ENCODE measurements at places on chromosomes 5 and 9.

GRCh38 chr5:61974680-61975079, 331.3 kb upstream of the KIF2A start:
- no peak for DNase-seq

DNA sequence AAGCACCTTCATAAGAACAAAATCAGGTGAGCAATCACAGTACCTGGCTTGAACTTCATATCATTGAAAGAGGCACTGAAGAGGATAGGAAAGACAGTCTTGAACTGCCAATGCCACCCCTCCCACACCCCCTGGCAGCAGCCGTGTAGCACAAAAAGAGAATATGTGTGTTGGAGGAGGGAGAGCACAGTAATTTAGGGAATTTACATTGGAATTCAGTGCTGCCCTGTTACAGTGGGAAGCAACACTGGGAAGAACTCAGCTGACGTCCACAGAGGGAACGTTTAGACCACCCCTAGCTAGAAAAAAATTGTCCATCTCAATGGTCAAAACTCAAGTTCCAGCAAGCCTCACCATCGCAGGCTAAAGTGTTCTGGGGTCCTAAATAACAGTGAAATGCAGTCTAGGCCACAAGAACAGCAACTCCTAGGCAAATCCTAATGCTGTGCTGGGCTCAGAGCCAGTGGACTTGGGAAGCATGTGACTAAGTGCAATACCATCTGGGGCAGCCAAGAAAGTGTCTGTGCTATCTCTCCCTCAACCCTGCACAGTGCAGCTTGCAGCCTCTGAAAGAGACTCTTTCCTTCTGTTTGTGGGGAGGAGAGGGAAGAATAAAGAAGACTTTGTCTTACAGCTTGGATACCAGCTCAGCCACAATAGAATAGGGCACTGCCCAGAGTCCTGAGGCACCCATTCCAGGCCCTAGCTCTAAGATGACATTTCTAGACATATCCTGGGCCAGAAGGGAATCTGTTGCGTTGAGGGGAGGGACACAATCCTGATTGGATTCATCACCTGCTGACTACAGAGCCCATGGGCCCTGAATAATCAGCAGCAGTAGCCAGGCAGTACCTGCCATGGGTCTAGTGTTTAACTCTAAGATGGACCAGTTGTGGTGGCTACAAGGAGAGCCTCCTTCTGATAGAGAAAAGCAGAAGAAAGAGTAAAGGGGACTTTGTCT, 62.1 kb upstream of the VLDLR start:
- no peak for DNase-seq

DNA sequence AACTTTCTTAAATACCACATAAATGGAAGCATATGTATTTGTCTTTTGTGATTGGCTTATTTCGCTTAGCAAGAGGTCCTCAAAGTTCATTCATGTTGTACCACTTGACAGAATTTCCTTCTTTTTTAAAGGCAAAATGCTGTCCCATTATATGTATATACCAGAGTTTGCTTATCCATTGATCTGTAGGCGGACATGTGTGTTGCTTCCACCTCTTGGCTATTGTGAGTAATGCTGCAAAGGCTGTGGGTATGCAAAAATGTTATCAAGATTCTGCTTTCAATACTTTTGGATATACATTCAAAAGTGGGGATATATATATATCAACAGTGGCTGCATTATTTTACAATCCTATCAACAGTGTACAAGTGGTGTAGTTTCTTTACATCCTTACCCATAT, 271.0 kb downstream of the PRR16 start:
- no peak for DNase-seq

DNA sequence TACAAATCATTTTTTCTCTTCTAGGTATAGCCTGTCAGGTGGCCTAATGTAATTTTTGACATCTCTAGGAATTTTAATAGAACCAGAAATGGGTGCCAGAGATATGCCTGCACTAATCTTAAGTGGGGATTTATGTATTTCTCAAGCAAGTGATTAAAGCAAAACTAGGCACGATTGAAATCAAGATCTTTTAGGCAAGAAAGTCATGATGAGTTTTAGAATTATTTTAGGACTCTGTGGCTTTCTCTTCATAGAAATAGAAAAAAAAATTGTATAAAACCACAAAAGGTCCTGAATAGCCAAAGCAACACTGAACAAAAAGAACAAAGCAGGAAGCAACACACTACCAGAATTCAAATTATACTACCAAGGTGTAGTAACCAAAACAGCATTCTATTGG, 952 bp upstream of the AMACR start:
- no peak for DNase-seq

- no peak for DNase-seq
Measured at GRCh38 chr5:53983568-53984460, 326.6 kb downstream of the ARL15 start.

- no peak for DNase-seq
Measured at GRCh38 chr5:76365561-76365960, 37.5 kb upstream of the IQGAP2 start.

GRCh38 chr9:86242071-86242470, 17.4 kb downstream of the C9orf153 start:
- no peak for DNase-seq

GRCh38 chr5:171580502-171581265, 161.2 kb downstream of the FGF18 start:
- DNase-seq = no peak

DNA sequence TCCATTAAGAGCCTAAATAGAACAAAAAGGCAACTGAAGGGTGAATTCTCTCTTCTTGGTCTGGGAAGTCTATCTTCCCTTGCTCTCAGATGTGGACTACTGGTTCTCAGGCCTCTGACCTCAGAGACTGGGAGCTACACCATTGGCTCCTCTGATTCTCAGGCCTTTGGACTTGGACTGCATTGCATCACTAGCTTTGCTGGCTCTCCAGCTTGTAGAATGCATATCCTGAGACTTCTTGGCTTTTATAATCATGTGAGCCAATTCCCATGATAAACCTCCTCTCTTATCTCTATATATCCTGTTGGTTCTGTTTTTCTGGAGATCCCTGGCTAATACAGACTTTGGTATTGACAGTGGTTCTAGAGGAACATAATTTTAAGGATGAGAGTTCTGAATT, 89.8 kb downstream of the PSAT1 start:
- no peak for DNase-seq

DNA sequence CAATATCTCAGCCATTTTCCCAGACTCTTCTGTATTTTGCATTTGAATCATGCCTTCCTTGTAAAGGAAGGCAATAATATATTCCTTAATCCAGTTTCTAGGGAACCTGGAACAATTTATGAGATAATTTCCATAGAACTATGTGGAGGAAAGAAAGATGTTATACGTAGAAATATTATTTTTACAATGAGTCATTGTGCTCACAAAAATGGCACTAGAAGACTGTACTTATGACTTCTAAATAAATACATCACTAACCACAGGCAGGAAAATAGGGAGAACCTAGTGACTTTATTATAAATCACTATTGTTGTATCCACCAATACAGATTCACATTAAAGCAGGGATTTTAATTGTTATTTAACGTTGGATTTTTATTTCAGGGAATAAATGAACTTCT, 87.6 kb downstream of the FBXO38 start:
- DNase-seq = no peak

DNA sequence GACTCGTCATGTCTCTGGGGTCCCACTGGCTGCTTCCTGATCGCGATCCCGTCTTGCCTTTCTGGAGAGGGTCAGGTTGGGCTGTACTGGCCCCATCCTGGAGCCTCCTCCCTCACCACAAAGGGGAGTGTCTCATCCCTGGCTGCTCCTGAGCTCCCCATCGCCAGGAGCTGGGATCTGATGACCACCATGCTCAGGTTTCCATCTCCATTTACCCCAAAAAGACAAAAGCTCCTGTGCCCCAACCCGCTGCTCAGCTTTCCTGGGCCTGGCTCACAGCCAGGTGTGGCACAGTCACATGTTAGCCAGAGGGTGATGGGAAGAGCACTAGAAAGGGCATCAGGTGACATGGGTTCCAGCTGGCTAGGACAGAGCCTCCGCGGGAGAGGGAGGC, 47.3 kb upstream of the CDKN2AIPNL start:
- no peak for DNase-seq

- peak; percentile 59 for DNase-seq
Measured at GRCh38 chr5:54243483-54244080, 66.8 kb downstream of the ARL15 start.

- no peak for DNase-seq
Measured at GRCh38 chr5:169071-169727, 22.1 kb upstream of the LRRC14B start.

- DNase-seq = no peak
Measured at GRCh38 chr9:108178318-108178717, 677.5 kb downstream of the ACTL7B start.

DNA sequence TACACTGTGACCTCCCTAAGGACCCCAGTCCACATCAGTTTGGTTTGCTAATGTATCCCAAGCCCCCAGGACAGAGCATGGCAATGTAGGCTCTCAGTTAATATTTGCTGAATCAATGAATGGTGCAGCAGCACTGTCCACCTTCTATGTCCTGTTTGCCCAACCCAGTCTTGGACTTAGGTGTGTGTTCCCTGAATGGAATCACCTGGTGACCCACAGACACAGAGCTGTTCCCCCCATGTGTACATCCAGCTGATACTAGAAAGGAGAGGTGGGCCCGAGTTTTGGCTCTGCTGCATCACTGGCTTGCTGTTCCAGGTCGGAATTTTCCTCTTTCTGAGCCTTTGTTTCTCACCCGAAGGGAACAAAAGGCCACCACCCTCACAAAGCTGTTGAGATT, 180.2 kb downstream of the AOPEP start:
- DNase-seq = no peak
